Left cardiac atrium (tissue), 4 donors: ENCODE measurements at places on chromosomes 5 and 9. TPM values are rescaled to one million over a fixed set of nuclear protein-coding genes. Genes with fewer than 3 reads are reported as not detected.

Gene IL9
- total RNA-seq, result not detected

GRCh38 chr9:131627648-131628458, 82.5 kb downstream of the PRRT1B start:
- DNase-seq, result peak; percentile 55

DNA sequence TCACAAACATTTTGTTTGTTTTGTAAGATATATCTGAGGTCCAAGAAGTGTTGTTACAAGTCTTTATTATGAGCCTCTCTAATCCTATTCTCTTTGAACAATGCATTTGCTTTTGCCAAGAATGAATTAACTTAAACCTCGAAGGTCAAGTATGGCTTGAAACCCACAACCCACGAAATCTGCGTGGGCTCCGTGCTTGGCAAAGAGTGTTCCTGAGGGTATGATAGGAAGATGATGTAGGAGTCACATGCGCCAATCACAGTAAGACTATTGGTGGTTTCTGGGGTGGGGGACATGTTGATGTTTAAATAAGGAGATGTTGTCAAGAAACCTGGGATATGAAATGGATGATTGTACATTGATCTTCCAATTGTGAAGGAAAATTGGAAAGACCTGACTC, 330.8 kb upstream of the RFX3 start:
- DNase-seq, result no peak

Gene SPINK4
- not detected for total RNA-seq

Gene SMIM3
- 37.8 TPM for total RNA-seq

Gene FBLL1
- 0.21 TPM for total RNA-seq

Gene TAF11L13
- total RNA-seq, result not detected

DNA sequence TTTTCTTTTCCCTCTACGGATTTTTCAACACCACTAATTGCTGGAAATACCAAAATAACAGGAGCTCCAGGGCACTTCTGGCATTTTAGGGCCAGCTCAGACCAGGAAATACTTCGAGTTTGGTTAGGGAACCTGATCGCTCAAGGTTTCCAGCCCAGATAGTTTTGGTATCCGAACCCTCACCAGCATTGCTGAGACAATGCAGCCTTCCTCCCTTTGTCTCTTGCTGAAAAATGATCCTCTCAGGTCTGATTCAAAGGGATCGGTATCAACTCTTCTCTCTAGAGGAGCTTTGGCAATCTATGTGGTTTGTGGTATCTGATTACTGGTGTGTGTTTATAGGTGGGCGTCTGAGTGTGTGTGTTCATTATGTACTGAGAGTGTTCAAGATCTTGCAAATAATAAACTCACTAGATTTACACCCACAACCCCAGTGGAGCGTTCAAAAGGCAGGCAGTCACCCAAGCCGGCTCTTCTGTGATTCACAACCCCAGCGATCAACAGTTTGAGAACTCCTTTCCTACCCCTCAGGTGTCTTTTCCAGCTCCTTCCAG, 122.8 kb upstream of the EGFLAM start:
- no peak for DNase-seq

Gene MARVELD2
- 2.2 TPM for total RNA-seq

- no peak for DNase-seq
Measured at GRCh38 chr9:7960320-7961050, 160.9 kb upstream of the DMAC1 start.

GRCh38 chr5:43780586-43780985, 177.6 kb downstream of the NNT start:
- no peak for DNase-seq

DNA sequence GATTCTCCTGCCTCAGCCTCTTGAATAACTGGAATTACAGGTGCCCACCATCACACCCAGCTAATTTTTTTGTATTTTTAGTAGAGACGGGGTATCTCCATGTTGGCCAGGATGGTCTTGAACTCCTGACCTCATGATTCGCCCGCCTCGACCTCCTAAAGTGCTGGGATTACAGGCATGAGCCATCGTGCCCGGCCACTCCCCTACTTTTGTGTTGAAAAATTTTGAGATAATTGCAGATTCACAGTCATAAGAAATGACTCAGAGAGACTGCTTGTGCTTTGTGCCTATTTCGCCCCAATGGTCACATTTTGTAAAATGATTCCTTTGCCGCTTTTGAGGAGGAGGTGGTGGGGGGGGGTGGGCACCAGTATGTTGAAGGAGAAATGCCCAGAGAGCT, 48.1 kb upstream of the SH3PXD2B start:
- no peak for DNase-seq

GRCh38 chr9:130844044-130844451, 9.0 kb downstream of the ABL1 start:
- no peak for DNase-seq

DNA sequence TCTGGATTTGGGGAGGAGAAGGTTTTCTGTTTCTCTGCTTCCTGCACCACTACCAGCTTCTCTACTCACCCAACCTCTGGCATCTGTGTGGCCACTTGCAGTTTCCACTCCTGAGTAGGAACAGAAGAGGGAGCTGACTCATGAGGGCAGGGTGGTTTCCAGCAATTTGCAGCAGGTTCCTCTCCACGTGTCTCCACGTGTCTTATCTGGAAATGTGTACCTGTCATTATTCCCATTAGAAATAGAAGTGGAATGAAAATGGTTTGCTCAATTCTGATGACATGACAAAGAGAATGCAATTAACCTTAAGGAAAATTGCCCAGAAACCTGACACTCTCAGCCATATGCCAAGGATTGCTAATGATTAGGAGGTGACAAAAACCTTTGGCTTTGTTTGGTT, 33.0 kb downstream of the EGFLAM start:
- no peak for DNase-seq

- DNase-seq, result no peak
Measured at GRCh38 chr5:149426931-149427330, 47.8 kb upstream of the IL17B start.

DNA sequence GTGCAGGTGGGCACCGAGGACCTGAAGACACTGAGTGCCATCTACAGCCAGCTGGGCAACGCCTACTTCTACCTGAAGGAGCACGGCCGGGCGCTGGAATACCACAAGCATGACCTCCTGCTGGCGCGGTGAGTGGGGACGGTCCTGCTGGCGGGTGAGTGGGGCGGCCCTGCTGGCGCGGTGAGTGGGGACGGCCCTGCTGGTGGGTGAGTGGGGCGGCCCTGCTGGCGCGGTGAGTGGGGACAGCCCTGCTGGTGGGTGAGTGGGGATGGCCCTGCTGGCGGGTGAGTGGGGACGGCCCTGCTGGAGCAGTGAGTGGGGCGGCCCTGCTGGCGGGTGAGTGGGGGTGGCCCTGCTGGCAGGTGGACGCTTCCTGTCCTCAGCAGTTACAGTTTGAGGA, 7.2 kb downstream of the GPSM1 start:
- DNase-seq, result no peak

GRCh38 chr9:116432051-116432450, 255.1 kb upstream of the TRIM32 start:
- no peak for DNase-seq

DNA sequence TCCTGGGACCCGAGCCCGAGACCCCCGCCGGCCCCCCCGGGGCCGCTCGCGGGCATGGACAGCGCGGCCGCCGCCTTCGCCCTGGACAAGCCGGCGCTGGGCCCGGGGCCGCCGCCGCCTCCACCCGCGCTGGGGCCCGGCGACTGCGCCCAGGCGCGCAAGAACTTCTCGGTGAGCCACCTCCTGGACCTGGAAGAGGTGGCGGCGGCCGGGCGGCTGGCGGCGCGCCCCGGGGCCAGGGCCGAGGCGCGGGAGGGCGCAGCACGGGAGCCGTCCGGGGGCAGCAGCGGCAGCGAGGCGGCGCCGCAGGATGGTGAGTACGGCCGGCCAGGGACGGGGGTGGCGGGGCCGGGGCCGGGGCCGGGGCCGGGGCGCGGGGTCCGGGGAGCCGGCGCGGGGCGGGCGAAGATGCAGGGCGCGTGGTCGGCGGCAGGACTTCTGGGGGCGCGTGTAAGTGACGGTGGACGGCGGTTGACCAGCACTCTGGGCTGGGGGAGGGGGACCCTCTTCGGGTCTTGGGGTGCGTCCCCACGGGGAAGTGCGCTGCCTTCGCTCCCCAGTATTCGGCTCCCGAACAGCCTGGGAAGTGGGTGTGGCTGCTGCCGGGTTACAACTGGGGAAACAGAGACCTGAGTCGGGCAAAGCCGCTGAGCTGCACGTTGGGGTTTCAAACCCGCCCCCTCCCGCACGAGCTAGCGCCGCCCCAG, 520 bp downstream of the PRRX2 start:
- no peak for DNase-seq

GRCh38 chr5:177300236-177300880, 3.2 kb downstream of the RAB24 start:
- DNase-seq, result peak; percentile 74

DNA sequence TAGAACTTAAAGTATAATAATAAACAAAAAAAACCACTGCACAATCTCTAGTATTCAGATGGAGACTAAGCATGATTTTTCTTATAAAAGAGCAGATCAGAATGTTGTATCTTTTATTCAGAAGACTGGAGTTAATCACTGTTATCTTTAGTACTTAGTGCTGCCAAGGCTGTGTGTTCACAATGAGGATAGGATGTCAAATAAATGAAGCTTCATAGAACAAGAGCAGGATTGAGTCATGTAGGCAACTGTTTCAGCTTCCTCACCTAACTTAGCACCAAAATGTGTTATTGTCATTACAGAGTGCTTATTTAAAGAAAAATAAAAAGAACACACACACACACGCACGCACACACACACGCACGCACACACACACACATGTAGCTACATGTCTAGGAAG, 58.1 kb upstream of the CDKN2B start:
- DNase-seq, result no peak

DNA sequence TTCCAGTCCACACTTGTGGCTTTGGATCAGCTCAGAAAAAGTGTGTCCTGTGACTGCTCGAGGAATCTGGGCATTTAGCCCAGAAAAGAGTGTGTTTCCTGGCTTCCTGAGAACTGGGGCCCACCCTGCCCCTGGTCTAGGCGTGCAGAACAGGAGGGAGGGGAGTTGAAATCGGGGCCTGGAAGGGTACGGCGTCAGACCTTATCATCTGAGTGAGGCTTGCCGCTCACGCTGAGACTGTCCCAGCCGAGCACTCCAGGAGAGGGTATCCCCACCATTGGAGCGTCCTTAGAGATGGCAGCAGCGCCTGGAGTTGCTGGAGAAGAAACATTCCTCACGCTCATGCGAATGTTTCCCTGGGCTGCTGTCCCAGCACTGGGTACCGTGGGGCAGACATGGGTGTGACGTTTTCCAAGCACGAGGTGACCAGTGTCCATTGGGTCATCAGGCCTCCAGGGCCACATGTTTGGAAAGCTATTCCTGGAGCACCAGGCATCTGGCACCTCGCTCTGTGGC, 22.5 kb downstream of the NEK6 start:
- peak; percentile 78 for DNase-seq

- no peak for DNase-seq
Measured at GRCh38 chr5:116534964-116535651, 39.5 kb downstream of the SEMA6A start.

Gene PDE6A
- total RNA-seq, result not detected

Gene IFNA13
- total RNA-seq, result not detected

DNA sequence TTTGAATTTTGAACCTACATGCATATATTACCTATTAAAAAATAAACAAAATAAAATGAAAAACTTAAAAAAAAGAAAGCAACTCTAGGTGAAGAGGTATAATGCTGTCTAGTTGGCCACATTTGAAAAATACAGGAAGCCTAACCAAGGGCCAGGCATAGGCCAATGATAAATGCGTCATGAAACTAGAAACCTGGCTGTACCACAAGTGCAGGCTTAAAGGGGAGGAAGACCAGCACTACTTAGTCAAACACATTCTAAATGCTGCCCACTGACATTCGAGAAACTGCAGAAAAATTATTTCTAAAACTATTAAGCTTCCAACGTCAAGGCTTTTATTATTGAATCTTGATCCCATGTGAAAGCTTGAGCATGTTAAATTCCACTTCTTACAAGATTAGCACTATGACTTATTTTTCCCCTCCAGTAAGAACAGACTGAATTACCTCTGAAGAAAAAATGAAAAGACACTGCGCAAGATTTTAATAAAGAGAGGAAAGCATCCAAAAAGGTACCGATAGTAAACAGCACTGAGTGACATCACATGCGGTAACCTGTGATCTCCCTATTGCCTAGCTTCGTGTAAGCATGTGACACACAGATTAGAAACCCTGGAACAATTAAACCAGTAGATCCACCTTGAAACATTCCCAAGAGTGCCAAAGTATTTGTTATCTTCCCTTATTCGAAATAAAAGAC, 16.2 kb downstream of the CDC14B start:
- DNase-seq, result no peak

GRCh38 chr5:93874491-93874890, 133.1 kb upstream of the POU5F2 start:
- no peak for DNase-seq

DNA sequence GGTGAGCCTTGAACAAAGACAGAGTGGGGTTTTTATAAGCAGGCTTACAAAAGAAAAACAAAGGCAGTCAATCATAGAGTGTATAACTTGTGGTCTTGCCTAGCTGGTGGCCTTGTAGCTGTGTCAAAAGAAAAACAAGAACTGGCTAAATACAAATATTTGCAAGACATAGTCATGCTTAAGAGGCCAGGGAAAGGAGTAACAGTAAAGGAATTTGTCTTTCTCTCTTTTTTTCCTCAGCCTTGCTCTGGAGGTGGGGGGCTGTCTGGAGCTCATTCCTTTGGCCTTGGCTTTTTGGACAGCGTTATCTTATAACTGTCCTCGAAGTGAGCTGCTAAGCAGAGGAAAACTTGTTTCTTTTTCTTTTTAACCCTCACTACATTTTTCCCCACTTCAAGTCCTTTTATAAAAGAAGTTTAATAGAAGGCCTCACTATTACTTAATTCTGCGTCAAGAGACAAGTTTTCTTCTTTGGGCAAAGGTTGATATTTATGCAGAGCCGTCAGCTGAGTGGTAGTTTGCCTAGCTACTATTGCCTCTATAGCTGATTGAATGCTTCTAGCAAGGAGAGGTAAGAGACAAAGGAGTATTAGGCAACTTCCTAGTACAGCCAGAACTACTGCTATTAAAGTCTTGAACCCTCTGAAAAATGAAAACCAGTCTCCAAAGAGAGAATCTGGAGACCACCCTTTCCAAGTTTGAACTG, 14.3 kb downstream of the CEL start:
- no peak for DNase-seq

GRCh38 chr5:123865641-123866040, 353.7 kb downstream of the CSNK1G3 start:
- no peak for DNase-seq

DNA sequence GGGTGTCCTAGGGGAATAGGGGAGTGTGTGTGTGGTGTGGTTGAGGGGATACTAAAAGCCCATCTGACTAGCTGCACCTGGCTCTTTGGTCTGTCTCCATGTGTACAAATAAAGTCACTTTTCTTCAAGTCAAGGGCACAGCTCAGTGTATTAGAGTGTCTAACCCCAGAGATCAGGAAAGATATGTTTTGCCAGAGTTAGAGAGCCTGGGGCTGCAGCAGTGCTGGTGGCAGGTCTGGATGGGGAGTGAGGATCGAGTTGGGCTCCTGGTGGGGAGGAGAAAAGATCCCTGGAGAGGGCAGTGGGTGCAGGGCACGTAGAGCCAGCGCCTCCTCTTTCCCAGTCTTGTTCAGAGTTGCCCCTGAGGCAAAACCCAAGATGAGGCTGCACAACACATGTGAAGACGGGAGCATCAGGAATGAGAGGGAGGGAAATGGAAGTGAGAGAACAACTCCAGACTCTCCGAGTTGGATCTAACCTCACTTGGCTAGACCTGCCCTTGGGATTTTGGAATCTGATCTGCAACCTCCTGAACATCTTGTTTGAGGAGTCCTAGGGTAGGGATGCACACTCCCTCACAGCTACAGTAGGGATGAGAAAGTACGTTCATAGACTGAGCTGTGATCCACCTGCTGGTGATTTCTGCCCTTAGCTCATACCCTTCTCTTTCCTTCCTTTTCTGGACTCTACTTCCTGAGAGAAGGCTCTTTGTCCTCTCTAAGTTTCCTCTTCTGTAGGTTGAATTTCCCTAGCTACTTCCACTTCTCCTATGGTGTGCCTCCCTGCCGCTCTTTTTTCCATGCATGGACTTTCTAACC, 309.9 kb downstream of the ZSWIM6 start:
- DNase-seq, result no peak
